ENCODE measurements at places on chromosomes 7 and 10. TPM values are rescaled to one million over a fixed set of nuclear protein-coding genes. Genes with fewer than 3 reads are reported as not detected.

DNA sequence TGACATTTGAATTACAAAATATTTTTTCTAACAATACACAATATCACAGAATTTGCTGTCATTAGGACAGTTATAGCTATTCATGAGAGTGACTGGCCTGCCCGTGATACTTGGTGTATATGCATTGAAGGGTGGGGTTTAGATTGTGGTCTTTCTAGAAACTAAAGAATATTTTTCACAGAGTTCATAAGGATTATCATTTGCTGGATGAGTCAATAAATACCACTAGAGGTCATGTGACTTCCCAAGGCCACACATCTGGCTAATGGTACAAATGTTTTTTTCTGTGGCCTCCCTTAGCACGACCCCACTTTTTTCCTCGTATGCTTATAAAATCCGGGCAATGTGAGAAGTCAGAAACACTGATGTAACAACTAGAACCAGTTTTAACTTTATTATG lies 5.2 kb downstream of the OPTN start:
- no peak for DNase-seq

Gene ZC3HAV1L
- total RNA-seq = 9.2 TPM

GRCh38 chr7:40393660-40394059 lies 258.9 kb downstream of the SUGCT start:
- no peak for DNase-seq

Gene ZNF853
- 8.1 TPM for total RNA-seq

- DNase-seq = no peak
These were observed 358.8 kb downstream of the BBS9 start for GRCh38 chr7:33487998-33488682.

Gene HOXA7
- total RNA-seq = 6.7 TPM

GRCh38 chr10:112307358-112308124 lies 24.3 kb downstream of the TECTB start:
- no peak for DNase-seq

Gene CRPPA
- total RNA-seq = 5.3 TPM

Gene GNG11
- total RNA-seq = 22.7 TPM

DNA sequence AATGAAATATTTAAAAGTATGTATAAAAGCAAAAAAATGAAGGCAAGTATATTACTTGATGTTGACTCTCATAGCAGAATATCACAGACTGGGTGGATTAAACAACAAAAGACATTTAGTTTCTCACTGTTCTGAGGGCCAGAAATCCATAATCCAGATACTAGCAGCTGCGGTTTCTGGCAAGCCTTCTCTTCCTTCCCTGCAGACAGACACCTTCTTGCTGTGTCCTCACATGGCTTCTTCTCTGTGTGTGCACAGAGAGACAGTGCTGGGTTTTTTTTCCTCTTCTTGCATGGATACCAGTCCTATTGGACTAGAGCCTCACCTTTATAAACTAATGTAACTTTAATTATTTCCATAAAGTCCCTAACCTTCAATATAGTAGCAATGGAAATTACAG lies 127.9 kb upstream of the AKR1E2 start:
- no peak for DNase-seq

Gene NEBL
- 3.5 TPM for total RNA-seq

DNA sequence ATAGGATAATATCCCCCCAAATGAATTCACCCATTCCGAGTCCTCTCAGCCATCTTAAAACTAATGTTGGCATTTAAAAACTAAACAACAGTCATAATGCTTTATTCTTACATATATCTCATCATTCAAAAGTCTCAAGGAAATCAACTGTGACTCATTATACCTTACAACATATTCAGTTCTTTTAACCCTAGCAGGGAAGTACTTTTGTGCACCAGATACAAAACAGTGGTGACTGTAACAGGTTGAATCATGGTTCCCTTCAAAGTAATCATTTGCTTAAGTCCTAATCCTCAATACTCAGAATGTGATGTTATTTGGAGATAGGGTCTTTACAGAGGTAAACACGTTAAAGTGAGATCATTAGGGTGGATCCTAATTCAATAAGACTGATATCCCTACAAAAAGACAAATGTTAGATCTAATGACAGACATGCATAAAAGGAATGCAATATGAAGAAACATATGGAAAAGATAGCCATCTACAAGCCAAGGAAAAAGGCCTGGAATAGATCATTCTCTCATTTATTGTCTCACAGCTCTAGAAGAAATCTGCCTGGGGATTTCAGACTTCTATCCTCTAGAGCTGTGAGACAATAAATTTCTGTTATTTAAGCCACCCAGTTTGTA lies 42.3 kb downstream of the RELN start:
- DNase-seq = no peak

Gene PNLIPRP2
- total RNA-seq = not detected

GRCh38 chr7:117072620-117073118 lies 119.4 kb downstream of the ST7 start:
- no peak for DNase-seq

DNA sequence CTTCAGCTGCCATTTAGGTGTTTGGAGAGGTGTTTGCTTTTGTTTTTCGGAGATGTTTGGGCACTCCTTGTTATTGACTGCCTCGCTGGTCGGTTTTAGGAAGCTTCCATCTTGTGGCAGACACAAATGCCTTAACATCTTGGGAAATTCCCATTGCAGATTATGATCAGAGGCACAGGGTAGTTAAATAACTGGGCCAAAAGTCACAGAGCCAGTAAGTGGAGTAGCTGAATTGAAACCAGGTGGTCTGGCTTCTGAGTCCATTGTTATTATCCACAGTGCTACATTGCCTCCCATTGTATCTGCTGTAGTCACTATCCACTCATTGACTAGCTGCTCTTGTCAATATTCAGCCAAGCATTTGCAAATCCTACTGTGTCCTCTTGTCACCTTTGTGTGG lies 138.2 kb upstream of the PLPP4 start:
- DNase-seq = no peak

GRCh38 chr10:110017907-110018306 lies 10.1 kb downstream of the ADD3 start:
- DNase-seq = no peak

Gene ZNF398
- total RNA-seq = 10.3 TPM

Gene ZNF488
- not detected for total RNA-seq

DNA sequence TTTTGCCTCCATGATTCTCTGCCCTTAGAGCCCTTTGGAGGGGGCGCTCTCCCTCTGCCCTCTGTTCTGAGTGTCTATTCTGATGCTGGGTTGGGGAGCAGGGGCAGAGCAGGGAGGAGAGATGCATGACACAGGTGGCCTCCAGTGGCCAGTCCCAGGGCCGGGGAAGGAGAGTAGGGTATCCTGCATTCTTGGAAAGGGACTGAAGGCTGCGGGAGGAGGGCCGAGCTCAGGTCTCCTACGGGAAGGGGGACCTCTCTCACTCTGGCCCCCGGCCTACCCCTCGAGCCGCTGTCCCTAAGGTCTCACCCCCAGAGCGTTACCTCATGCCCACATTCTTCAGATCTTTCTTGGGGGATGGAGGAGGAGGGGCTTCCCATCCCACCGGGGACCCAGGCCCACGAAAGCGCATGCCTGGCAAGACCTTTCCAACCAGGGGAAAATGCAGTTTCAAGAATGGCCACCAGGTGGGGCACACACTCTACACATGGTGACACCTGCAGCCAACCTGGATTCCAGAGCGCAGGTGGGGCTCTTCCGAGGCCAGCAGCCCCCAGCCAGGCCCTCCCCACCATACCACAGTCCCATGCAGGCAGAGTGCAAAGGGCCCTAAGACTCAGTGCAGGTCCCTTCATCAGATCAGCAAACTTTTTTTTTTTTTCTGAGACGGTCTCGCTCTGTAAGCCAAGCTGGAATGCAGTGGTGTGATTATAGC lies 86.4 kb downstream of the MYL10 start:
- no peak for DNase-seq

DNA sequence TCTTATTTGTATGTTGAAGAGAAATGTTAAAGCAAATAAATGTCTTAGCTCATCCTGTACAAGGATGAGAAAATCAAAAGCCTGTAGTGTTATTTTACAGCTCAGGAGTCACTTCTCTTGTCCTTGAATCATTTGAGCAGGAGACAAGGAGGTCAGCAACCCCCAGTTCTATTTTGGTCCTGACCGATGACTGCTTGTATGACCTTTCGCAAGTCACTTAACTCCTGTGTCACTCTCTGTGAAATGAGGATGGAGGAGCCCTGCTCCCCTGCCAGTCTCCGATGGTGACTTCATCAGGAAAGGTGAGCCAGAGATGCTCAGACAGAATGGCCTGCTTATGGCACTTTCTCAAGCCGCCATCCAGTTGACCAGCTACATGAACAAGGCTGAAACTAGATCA lies 101.0 kb downstream of the CELF2 start:
- DNase-seq = no peak

Gene GPRIN2
- not detected for total RNA-seq

Data from posterior vena cava (tissue), 2 donors.